ENCODE measurements at places on chromosomes 3 and 15.

DNA sequence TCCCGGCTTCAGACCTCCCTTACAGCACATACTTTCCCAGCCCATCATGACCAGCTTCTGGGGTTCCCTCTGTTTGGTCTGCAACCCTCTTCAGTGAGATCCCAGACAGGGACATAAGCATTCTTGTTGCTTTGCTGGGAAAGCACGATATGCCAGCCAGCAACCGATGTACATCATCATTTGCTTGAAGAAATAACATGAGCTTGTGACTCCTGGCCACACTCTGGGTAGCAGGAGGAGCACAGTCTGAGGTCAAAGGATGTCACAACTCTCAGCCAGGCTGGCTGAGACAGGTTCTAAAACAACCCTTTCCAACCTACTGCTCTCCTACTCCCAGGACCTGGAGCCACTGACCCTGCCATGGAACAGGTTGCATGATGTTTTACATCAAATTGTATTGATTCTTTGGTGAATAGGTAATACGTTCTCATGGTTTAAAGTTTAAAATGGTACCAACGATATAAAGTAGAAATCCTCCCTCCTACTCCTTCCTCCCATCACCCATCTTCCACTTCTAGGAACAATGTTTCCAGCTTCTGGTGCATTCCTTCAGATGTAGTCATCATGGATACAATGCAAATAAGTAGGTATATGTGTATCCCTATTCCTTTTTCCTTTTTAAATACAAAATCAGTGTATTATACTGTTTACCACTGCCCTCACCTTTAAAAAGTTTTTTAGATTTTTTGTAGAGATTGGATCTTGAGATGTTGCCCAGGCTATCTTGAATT lies 190.3 kb downstream of the OPA1 start:
- DNase-seq = no peak

DNA sequence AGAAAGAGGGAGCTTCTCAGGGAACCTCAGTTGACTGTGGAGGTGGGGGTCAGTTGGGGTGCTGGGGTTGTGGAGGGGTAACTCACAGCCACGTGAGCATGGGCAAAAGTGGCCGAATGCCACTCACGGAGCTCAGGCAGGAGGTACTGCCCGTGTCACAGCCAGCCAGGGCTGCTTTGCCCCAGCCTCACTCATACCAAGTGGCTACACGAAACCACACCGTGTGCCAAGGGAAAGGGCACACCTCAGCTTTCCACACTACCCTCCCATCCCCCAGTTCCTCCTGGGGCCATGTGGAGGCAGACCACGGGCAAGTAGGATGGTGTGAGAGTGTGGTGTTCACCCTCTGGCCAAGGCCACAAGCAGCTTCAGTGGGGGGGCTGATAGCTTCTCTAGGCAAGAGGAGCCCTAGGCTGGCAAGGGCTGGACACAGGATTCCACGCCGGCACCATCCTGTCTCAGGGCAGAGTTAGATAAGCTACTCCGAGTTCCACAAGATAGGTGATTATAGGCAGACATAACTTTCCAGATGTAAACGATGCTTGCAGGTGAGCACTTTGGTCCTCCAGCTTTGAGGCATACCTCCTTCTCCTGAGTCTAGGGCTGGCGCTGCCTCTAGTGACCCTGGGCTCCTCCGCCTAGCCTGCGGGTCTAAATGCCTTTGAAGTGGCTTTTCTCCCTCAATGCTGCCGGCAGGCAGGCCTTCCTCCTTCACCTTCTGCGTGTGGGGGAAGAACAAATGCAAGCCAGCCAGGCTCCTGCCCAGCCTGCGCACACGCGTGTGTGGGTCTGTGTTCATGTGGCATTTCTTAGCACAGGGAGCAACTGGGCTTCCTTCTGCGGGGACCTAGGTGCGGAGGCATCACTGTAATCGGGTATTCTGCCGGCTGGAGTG lies 25.0 kb downstream of the RGMA start:
- no peak for DNase-seq

- DNase-seq = no peak
Observed at GRCh38 chr3:176505878-176506621, 691.2 kb downstream of the TBL1XR1 start.

- DNase-seq = no peak
Observed at GRCh38 chr3:11643201-11643603, 513 bp downstream of the VGLL4 start.

GRCh38 chr3:183123891-183124290 lies 24.6 kb upstream of the MCCC1 start:
- no peak for DNase-seq

Data from HS-27A (cell line).